ENCODE measurements at places on chromosomes 11 and 22.

- DNase-seq, result no peak
Measured at GRCh38 chr22:47115518-47115890, 353.1 kb downstream of the TBC1D22A start.

DNA sequence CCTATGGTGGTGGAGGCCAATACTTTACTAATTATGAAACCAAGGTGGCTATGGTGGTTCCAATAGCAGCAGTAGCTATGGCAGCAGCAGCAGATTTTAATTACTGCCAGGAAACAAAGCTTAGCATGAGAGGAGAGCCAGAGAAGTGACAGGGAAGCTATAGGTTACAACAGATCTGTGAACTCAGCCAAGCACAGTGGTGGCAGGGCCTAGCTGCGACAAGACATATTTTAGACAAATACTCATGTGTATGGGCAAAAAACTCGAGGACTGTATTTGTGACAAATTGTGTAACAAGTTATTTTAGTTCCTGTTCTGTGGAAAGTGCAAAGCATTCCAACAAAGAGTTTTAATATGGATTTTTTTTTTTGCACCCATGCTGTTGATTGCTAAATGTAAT lies 42.6 kb downstream of the PGM2L1 start:
- DNase-seq, result no peak

- DNase-seq, result no peak
Measured at GRCh38 chr11:2664791-2665525, 34.8 kb downstream of the KCNQ1OT1 start.

- DNase-seq, result no peak
Measured at GRCh38 chr22:35457729-35458546, 58.0 kb downstream of the MCM5 start.

- no peak for DNase-seq
Measured at GRCh38 chr22:29028468-29028867, 33.2 kb downstream of the C22orf31 start.

- DNase-seq, result no peak
Measured at GRCh38 chr22:29098296-29098695, 25.5 kb downstream of the KREMEN1 start.

- DNase-seq, result no peak
Measured at GRCh38 chr11:11348303-11348702, 4.7 kb downstream of the CSNK2A3 start.

GRCh38 chr22:33455036-33455435 lies 396.9 kb upstream of the SYN3 start:
- no peak for DNase-seq

DNA sequence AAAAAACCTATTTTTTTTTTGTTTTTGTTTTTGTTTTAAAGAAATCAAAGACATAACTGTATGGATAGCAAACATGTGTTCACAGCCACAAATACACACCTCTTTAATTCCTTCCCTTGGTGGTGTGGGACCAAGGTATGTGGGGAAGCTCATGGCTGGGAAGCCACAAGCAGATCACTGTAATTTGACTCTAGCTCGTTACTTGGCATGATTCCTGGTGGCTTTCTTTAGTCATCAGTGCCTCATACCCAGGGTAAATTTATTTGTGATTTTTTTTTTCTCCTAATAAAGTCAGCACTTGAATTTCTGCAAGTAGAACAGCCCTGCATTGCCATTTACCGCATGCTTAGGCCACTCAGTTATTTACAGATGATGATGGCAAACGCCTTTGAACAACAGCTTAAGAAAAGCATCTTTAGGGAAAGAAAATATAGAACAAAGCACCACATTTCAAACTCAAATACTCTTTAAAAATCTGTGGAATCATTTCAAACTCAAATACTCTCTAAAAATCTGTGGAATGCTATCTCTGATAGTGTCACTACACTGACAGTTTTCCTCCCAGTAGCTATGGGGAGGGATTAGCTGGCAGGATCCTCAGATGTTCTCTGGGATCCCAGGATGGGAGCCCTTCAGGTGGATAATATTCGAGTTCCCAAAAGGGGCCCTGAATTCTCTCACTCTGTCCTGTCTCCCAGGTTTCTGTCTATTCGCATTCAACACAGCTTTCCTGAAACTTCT lies 687.2 kb downstream of the OPCML start:
- DNase-seq, result no peak

- DNase-seq, result no peak
Measured at GRCh38 chr11:128575174-128575960, 12.0 kb downstream of the ETS1 start.

DNA sequence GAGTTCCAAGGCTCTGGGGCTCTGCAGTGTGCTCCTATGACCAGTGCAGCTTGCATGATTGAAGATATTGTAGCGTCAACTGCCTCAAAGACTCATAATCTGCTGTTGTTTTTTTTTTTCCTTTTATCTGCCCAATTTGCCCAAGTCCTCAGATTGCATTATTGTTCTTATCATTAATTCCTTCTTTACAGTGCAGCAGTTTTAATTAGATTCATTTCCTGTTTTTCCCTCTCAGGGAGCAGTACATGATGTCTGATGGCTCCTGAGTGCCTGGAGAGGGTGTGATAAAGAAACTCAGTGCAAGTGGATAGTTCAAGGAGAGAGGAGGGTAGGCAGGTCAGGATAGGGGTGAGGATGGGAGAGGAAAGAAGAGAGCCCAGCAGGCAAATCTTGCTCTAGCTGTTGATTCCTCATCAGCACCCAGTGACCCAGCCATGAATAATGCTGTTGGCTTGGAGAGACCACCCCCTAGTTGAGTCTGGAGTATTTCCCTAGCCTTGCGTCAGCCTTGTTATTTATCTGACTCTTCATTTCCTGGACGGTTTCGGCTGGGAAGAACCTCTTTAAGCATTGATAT lies 219.6 kb upstream of the SESN3 start:
- no peak for DNase-seq

GRCh38 chr11:84289381-84289906 lies 1003.3 kb upstream of the CCDC90B start:
- DNase-seq, result no peak

DNA sequence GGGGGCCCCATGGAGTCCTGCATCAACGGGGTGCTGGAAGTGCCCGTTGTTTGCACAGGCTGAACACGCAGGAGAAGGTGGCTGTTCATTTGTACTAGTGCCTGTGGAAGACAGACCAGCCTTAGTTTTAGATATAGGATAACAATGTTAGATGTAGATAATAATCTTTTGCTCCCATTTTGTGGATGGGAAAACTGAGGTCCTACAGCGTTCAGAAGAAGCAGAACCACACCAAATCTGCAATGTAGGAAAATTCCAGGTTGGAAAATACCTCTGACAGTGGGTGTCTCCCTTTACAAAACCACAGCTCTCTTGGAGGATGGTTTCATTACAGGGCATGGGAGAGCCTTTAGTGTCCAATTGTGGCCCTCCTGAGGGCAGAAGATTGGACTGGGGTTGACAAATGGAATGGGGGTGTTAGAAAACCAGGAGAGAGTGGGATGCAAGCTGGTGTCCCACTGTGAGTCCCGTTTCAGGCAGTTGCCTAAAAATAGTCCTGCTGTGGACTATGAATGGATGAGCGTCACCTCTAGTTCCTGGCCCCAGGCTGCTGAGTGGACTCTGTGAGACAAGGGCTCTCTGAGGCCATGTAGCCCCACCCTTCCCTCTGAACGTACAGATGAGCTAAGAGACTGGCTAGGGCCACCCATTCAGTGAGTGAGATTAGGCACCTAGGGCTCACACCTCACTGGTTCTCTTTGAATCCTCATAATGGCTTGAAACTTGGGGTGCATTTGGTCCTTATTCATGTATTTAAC lies 508.8 kb downstream of the MN1 start:
- DNase-seq, result no peak

DNA sequence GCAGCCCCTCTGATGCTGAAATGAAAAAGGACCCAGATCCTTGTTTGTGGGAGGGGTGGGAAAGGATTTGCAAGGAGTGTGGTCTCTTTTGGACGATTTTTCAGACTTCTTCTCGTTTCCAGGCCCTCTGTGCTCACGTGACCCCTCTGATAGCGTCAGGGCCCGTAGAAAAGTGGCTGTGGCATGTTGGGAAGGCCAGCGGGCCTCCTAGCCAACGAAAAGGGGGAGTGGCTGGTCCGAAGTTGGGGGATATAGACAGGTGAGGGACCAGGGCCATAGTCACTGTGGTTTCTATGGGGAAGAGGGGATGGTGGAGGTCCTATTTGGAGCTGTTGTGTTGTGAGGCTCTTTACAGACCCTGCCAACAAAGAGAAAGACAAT lies 6.6 kb downstream of the PARVB start:
- DNase-seq, result no peak

DNA sequence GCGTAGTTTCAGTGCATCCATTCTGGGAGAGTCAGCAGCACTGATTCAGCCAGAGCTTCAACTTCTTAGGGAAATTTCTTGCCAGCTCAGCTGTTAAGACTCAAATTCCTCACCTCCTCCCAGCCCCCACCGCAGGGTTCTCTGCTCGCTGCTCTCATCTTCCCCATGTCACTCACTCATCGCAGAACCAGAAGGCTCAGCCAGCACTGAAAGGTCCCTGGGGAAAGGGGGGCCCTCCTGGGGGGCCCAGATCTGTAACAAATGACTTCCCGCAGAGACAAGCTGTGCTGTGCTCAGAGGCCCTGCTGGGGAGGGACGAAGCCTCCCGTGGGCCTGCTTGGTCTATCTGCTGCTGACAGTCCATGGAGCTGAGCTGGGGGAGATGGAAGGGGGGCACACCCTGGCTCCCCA lies 220.6 kb downstream of the NTM start:
- DNase-seq, result no peak

DNA sequence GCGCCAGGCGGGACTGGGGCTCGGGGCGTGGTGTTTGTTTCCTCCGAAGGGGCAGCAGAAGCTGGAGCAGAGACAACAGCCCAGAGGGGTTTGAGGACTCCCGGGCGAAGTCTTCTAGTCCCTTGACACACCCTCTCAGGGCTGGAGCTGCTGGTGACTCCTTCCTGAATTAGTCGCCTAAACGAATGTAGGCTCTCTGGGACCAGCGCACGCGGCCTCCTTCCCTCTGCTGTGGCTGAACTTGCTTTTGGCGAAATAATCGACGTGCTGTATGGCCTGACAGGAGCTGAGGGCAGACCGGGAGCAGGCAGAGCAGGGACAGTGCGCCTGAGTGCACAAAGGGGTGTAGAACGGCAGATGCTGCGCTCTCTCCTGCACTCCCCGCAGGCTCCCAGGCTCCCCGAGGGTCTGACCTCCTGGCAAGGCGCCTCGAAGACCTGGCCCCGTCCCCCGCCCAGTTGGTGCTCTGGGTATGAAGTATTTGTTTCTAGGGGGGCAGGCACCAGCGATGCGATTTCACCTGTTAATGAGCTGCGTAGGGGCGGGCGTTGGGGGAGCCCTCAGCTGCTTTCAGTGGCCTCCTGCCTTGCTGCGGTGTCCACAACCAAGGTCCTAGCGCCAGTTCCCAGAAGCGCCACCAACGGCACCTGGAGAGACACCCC lies 5.3 kb downstream of the SLC17A6 start:
- DNase-seq, result no peak

DNA sequence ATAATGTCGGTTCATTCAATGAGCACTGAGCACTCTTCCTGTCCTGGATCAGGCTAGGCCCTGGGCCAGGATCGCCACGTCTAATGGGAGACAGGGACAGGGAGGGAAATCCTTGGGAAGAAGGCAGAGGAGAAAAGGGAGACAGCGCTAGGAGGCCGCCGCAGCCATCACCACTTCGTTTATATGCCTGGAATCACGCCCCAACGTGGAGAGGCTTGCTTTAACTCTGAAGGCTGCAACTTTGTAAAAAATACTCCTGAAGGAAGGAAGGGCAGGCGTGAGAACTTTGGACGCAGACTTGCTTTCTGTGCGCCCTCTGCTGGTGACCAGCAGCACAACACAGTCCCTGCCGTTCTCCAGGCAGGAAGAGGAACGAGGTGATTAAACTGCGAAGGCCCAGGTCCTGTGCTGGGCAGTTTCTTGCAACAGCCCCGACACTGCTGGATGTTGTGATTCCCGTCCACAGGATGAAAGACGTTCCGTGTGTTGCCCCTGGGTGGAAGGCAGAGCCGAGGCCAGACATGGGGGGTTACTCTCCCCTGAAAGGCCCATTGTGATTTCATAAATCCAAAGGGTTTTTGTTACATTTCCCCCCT lies 22.1 kb downstream of the RIBC2 start:
- DNase-seq, result peak; percentile 68

DNA sequence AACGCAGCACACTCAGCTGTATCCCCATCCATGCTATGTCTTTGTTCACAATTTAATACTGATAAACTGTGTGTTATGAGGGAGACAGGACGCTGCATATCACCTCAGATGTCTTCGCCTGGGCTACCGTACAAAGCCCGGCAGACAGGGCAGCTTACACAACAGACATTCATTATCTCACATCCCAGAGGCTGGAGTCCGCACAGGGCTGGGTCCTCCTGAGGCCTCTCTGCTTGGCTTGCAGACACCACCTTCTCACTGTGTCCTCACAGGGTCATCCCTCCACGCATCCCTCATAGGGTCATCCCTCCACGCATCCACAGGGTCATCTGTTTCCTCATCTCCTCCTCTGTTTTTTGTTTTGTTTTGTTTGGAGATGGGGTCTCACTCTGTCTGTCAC lies 61.2 kb downstream of the SHANK2 start:
- DNase-seq, result no peak

- no peak for DNase-seq
Measured at GRCh38 chr22:26898946-26899605, 241.7 kb downstream of the MIAT start.

- DNase-seq, result no peak
Measured at GRCh38 chr22:50507421-50507990, at the start of gene LMF2. LMF2 (minus strand) TSS chr22:50507702; CDS start chr22:50507675, 27 bp downstream.

- no peak for DNase-seq
Measured at GRCh38 chr11:73116636-73117035, 25.5 kb downstream of the FCHSD2 start.

DNA sequence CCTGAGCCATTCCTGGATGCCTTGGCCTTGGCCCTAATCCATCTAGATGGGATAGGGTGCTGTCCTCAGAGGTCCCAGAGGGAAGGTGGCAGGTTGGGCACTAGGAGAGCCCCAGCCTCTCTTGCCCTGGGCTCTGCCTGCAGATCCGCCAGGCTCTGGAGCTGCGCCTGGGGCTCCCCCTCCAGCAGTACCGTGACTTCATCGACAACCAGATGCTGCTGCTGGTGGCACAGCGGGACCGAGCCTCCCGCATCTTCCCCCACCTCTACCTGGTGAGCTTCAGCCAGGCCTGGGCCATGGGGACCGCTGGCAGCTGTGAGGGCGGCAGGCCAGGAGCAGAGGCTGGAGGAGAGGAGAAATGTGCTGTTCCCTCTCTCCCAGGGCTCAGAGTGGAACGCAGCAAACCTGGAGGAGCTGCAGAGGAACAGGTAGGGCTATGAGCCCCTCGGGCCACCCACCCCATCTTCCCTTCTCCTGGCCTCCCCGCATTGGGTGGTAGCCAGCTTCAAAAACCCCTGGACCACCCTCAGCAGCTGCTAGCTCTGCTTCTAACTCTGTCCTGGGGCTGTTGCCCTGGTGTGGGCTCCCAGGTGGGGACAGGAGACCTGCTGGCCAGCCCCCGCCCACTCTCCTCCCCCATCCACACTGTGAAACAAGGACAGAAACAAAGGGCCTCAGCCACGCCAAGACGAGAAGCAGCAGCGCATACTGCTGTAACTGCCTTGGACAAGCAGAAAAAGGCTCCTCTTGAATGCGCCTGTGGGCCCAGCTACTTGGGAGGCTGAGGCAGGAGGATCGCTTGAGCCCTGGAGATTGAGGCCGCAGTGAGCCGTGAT lies 4.9 kb downstream of the SSH3 start:
- no peak for DNase-seq

- DNase-seq, result no peak
Measured at GRCh38 chr11:70734379-70734778, 336.1 kb downstream of the CTTN start.

All from left renal cortex interstitium (tissue), 4 donors.